ENCODE measurements at places on chromosomes 6 and 20. TPM values are rescaled to one million over a fixed set of nuclear protein-coding genes. Genes with fewer than 3 reads are reported as not detected.

The HLA-DRB1 gene
- total RNA-seq: not detected

The HLA-DQB1 gene
- 17.6 TPM for total RNA-seq

The SIRPB1 gene
- 1.1 TPM for total RNA-seq

The RAET1G gene
- 7.6 TPM for total RNA-seq

The DDO gene
- total RNA-seq: 0.23 TPM

The LINC00237 gene
- total RNA-seq: not detected

The R3HDML gene
- not detected for total RNA-seq

The GJA10 gene
- total RNA-seq: not detected

The TSHZ2 gene
- total RNA-seq: 4.2 TPM

The ANGPT4 gene
- total RNA-seq: not detected

The APOM gene
- 1.2 TPM for total RNA-seq

The RNF182 gene
- not detected for total RNA-seq

The SLC2A10 gene
- total RNA-seq: 0.16 TPM

The PTCRA gene
- total RNA-seq: not detected

The OR2H1 gene
- total RNA-seq: not detected

The ZFP57 gene
- total RNA-seq: 12.7 TPM

The POLR3F gene
- total RNA-seq: 7.3 TPM

The GTF3C6 gene
- total RNA-seq: 60.2 TPM

The LY6G6C gene
- 0.15 TPM for total RNA-seq

The STMND1 gene
- not detected for total RNA-seq

The C6orf141 gene
- 21.5 TPM for total RNA-seq

The C20orf96 gene
- 0.15 TPM for total RNA-seq

The TNFRSF6B gene
- total RNA-seq: 619 TPM

The RPN2 gene
- 227 TPM for total RNA-seq

The ADTRP gene
- total RNA-seq: 75.8 TPM

The BMP6 gene
- not detected for total RNA-seq

The CD83 gene
- total RNA-seq: 6.2 TPM

The OR2W1 gene
- total RNA-seq: not detected

The BRD2 gene
- total RNA-seq: 128 TPM

The TBC1D20 gene
- 31.8 TPM for total RNA-seq

The WFDC2 gene
- total RNA-seq: not detected

The BNIP5 gene
- total RNA-seq: not detected

The CDSN gene
- total RNA-seq: 1.7 TPM
